ENCODE measurements at places on chromosomes 4 and X.

- no peak for DNase-seq
Observed at GRCh38 chrX:151396042-151396824, 773 bp upstream of the VMA21 start.

GRCh38 chr4:154998284-154998683 lies 210.2 kb upstream of the NPY2R start:
- DNase-seq = no peak

- no peak for DNase-seq
Observed at GRCh38 chr4:184147858-184148737, 69.6 kb downstream of the ENPP6 start.

- DNase-seq = no peak
Observed at GRCh38 chr4:7871356-7871755, 68.3 kb downstream of the AFAP1 start.
